ENCODE measurements at places on chromosomes 7 and 10. TPM values are rescaled to one million over a fixed set of nuclear protein-coding genes. Genes with fewer than 3 reads are reported as not detected.

DNA sequence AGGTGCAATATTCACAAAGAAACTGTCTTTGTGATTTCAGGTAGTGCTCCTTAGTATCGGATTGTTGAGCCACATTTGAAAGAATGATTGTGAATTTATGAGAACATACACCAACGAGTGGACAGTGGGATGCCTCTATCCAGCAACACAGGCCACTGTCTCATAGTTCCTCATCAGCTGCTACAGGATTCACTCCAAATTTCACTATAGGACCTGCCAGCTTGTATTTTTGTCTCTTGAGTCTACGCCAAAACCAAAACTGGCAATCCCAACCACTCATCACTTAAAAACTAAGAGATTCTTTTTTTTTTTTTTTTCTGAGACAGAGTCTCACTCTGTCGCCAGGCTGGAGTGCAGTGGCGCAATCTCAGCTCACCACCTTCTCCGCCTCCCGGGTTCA, 964.5 kb downstream of the CNTNAP2 start:
- DNase-seq, result no peak

GRCh38 chr7:112550468-112551060, 69.8 kb downstream of the LSMEM1 start:
- peak; percentile 83 for DNase-seq

- DNase-seq, result no peak
Observed at GRCh38 chr7:29343399-29343798, 148.8 kb downstream of the CHN2 start.

DNA sequence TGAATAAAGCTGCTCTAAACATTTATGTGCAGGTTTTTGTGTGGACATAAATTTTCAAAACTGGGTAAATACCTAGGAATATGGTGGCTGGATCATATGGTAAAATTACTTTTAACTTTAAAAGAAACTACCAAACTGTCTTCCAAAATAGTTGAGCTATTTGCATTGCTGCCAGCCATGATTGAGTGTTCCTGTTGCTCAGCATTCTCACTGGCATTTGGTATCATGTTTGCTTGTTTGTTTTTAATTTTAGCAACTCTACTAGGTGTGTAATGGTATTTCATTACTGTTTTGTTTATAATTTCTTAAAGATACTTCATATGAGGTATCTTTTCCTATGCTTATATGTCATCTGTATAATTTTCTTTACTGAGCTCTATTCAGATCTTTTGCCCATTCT, 143.2 kb downstream of the POLR1F start:
- no peak for DNase-seq

DNA sequence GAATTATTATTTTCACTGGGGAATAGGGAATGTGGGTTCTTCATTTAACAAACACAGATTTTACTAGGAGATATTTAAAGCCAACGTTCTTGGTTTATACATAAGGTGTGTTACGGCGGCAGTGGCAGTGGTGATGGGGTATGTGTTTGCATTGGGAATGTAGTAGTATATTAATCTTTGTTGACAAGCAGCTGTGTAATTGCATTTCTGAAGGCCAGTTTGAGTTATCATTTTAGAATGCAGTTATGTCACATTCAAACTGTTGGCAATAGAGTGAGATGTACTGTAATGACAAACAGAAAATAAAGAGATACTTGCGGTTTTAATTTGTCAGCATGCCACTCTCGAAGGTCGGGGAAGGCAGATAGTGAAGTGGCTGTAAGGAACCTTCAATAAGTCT, 628.6 kb upstream of the POM121L12 start:
- no peak for DNase-seq

DNA sequence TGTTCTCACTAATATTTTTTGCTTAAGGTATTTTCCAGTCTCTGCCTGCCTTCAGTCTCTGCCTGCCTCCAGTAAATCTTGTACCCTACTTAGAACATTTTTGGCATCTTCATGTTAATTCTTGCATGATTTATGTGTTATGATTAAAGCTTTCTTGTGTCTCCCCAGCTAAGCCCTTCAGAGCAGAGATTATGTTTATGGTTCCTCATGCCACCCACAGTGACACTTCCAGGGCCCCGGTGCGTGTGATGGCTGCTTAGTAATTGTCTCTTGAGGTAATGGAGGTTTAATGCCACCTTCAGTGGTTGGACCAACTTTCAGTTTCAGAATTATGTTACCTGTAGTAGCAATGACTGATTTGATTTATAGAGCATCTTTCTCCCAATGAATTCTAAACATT, 70.6 kb upstream of the MET start:
- DNase-seq, result no peak

GRCh38 chr7:94417901-94418300, 23.2 kb downstream of the COL1A2 start:
- DNase-seq, result no peak

GRCh38 chr7:159096736-159097581, 47.7 kb downstream of the VIPR2 start:
- DNase-seq, result no peak

- DNase-seq, result no peak
Observed at GRCh38 chr7:92071032-92071431, 63.2 kb downstream of the CYP51A1 start.

DNA sequence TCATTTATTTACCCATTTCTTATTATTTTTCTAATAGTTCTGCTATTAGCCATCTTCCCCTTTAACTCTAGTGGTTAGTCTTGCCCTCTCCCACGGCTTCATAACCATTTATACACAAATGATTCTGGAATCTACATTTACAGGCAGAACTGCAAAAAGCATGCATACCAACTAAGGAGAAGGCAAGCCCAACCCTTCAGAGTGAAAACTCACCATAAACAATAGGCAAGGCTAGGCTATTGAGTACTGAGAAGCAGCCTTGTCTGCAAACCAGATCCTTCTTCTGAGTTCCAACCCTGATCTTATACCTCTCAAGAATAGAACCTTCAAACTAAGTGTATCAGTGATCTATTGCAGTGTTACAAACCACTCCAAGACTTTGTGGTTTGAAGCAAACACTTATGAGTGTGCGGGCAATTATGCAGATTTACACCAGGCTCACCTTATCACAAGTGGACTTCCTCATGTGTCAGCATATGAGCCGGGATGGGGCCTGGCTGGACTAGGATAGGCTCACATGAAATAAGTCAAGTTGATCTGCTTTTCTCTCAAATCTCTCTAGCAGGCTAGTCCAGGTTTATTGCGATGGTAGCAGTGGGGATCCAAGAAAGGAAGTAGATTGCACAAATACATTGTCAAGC, 896.9 kb upstream of the PHF14 start:
- DNase-seq, result no peak

DNA sequence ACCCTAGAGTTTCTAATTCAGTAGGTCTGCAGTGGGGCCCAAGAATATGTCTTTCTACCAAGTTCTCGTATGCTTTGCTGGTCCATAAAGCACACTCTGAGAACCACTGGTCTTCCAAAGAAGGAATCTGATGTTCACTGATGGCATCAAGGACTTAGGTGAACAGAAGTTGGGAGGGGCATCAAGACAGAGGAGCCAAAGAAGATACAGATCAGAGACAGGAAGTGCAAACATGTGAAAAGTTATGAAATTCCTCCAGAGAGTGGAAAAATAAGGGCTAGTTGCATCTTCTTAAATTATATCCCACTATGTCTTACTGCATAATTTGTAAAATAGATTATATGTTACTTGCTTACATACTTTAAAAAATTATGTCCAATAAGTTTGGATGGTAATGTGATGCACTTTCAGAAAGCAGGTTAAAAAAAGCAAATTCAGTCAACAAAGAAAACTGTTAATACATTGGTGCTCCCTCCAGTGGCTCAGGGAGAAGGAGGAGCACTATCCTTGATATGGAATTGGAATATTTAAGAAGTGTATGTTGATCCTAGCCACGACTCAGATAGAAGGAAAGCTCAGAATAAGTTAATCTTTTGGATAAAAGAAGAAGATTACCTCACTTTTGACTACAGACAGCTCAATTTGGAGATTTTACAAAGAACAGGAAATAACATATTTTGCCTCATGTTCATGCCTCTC, 35.8 kb downstream of the CREB3L2 start:
- no peak for DNase-seq

DNA sequence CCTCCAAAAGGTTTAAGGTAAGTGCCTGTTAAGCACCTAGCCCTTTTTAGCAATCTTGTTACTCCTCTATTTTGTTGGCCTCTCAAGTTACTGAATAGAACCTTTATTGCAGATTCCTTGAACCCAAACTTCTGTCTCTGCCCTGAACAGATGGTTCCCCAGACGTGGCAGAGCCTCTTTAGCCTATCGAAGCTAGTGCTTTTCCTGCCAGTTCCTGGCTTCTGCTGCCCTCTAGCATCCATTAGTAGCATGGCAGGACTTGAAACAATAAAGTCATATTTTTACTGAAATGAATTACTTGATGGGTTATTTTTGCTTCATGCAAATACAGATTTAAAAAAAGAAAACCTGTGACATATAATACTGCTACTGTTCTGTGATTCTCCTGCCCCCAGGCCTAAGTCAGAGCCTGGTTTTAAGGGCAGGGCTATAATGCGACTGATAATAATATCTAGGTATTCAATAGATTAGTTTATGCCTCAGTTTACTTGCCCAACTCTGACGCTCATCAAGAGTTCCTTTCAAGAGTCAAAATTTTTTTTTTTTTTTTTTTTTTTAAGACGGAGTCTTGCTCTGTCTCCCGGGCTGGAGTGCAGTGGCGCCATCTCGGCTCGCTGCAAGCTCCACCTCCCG, 84.3 kb upstream of the PHF14 start:
- DNase-seq, result peak; percentile 77

DNA sequence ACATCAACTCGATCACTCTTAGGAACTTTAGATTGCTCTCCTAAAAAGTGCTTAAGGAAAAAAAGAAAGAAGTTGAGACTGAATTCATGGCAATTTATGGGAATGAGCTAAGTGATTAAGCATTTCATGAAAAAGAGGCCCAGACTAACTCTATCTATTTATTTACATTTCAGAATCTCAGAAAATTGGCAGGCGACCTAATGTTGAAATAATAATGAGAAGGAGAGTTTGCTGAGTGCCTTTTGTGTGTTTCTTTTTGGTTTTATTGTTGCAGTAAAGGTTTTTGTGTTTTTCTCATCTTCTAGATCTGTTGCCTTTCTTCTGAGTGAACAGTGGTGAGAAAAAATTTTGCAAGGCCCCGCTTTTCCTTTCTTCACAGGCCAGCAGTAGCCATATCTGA, 3.8 kb downstream of the GRK5 start:
- DNase-seq, result no peak

DNA sequence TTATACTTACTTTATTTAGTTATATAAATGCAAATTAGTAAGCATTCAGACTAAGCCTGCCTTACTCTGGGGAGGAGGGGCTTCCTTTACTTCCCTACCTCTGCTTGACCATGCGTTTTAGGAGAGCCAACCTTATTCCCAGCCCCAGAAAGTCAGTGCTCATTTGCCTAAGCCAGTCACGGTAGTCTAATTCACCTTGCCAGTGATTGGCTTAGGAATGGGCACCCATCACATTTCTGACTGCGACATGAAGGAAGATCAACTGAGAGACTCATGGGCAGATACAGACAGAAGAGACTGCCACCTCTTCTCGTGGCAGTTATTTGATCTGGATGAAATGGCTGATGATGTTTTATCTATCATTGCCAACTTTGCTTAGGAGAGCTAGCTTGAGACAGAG, 29.5 kb downstream of the RPA3 start:
- no peak for DNase-seq

DNA sequence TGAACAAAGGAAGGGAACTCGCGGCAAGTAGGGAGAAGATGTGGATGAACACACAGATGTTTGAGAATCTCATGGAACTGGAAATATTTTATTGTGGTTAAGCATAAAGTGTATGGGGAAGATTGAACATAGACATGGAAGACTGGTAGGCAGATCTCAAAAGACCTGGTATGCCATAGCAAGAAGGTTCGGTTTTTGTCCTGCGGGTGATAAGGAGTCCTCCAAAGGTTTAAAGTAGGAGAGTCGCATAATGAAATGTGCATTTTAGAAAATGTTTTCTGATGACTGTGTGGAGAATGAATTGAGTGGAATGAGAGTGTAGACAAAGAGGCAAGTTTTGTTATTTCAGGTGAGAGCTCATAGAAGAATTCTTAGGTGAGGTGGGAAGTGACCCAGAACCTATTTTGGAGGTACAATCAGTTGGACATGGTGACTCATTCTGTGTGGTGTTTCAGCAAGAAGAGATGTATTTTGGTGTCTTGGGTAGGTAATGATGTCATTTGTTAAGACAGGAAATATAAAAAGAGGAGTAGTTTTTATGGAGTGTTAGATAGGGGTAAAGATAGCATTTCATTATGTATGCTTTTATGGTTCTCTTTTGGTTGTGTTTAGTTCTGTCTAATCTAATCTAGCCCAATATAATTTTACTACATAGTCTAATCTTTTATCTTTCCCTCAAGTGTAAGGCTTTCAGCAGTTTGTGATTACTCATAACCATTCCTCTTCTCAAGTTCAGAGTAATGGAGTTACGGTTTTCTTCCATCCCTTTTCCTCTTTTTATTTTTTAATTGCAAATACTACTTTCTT, 239.2 kb downstream of the EXOC4 start:
- DNase-seq, result no peak

- no peak for DNase-seq
Observed at GRCh38 chr10:74103560-74104258, 46.9 kb downstream of the AP3M1 start.

DNA sequence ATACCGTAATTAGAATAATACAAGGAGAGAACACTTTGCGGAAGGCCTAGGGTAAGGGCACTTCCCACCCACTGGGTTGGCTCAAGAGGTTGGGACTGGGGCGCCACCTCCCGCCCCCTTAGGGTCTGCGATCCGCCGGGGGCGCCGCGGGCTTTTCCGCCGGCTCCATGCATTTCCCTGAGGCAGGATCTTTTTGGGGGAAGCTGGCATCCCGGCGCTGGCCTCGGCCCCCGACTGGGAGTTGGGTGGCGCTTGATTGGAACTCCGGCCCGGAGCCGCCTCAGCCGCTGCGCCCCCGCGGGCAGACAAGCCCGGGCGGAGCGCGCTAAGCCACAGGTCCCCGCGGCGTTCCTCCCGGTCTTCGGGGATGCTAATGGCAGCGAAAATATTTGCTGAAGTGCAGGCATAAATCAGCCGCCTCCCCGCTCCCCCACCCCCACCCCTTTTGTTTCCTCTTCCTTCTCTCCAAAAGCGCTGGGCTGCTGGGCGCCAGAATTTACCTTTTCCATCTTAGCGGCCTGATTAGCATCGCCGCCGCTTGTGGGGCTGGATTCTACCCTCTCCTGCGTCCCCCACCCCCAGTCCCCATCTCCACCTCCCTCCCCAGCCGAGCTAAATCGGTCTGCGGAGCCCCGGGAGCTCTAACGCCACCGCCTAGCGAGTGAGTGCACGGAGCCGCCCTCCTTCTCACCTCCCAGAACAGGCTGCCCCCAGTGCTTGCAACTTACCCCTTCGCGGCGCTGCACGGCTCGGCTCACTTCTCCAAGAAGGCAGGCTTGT, 5.1 kb downstream of the UNC5B start:
- no peak for DNase-seq

PHTF2 gene
- total RNA-seq, result 32.1 TPM

UTF1 gene
- 0.19 TPM for total RNA-seq

ODAD2 gene
- total RNA-seq, result not detected

MLLT10 gene
- 40.2 TPM for total RNA-seq

MTPN gene
- total RNA-seq, result 126 TPM

AKR1C2 gene
- not detected for total RNA-seq

SPDYE5 gene
- total RNA-seq, result not detected

POT1 gene
- total RNA-seq, result 31.0 TPM

SRI gene
- total RNA-seq, result 188 TPM

All from activated CD4-positive, alpha-beta T cell treated with anti-CD3 and anti-CD28 coated beads, Interleukin-2, amount 10 ng/mL, durations not matched to agents 24 days and 14 days (primary cell).